ENCODE measurements at places on chromosomes 4 and X. TPM values are rescaled to one million over a fixed set of nuclear protein-coding genes. Genes with fewer than 3 reads are reported as not detected.
A peak's percentile ranks its signal among the peaks of the same experiment; 100 is the strongest.

GRCh38 chr4:115803825-115804224, 690.4 kb upstream of the NDST4 start:
- no peak for DNase-seq

DNA sequence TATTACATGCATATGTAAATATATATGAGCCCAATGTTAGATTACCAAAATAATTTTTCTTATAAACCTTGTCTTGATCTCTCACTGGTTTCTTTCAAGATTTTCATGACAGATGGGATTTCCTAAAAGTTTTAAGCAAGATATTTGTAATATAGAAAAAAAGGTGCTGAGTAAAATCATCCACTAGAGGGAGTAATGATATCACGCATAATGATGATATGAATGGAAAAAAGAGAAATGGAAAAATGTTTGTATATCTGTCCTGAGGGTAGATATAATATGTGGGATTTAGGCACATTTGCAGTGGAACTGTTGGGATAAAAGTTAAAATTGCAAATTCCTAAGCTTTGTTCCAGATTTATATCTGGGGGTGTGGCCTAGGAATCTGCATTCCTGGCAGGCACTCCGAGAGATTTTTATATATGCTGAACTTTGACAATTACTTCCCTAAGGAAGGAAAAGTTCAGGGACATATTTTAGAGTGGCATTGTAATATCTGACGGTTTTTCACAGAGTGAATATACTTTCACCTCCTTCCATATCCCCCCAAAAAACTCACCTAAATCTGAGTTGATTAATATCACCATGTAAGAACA, 60.5 kb downstream of the TMA16 start:
- peak; percentile 17 for DNase-seq

DNA sequence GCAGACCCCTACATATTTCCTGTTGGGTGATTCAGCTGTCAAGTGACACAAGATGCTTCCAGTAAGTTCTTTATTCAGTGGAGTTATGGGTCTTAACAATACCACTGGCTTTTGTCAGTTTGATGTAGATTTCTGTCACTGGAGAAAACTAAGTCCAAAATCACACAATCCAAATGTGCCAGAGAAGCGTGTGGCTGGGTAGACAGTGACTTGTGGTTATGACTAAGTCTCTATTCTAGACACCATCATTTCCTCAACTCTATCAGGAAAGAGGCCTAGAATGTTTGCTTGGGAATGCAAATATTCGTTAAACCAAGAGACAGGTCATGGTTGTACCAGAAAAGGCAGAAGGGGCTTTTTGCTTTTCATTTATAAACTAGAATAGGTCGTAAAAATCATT, 54.4 kb upstream of the HS3ST1 start:
- DNase-seq, result peak; percentile 15

- no peak for DNase-seq
Observed at GRCh38 chr4:27100713-27101112, 240.1 kb downstream of the STIM2 start.

GRCh38 chr4:183936574-183937345, 31.7 kb downstream of the STOX2 start:
- DNase-seq, result no peak

Gene DSPP
- total RNA-seq, result not detected

Gene ADGRG4
- total RNA-seq, result not detected

DNA sequence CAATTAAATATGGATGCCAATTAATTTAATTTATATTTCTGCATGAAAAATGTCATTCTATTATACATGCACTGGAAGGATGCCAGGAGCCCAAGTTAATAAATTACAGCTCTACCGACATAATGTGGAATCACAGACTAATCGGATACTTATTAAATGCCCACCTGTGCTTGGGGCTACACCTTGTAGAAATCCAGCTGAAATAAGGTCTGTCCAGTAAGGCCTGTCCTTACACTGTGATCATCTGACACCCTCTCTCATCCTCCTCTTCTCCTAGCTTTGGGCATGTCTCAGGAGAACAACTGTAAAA, 6.0 kb upstream of the SHISA3 start:
- no peak for DNase-seq

Gene CITED1
- 0.12 TPM for total RNA-seq

DNA sequence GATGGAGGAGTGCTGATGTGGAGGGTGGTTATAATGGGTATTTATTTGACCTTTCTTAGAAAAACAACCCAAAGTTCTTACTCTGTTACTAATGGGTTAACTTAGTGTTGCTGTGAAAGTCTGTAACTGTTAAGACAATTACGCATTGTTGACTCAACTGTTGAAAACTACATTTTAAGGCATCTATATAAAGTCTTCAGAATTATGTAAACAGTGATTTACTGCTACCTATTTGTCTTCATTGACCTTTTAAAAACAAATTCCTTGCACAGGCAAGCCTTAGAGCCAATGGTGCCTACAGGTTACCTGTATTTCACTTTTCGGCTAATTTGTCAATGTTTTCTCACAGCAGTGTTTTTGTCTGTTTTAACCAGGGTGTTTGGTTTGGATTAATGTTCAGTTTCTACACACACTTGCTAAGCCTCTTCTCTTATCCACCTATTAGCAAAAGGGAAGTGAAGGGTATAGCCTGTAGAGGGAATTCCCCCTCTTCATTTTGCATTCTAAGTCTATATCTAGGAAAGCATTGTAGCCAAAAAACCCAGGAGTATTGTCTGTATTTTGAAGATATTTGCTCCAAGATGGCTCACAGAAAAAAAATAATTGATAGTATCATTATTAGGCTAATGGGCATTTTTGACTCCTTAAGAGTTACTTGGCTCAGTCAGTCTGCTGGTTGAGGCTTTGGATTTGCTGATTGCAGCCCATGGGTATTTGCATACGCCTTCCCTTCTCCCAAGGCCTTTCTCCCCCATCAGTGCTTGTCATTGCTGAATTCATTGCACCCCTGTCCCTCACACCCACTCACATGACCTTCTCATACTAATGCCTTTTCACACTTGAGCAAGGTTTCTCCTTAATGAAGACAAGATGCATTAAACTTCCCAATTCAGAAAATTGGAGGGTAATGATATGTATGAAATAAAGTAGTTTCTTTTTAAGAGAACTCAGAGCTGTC, 30.5 kb downstream of the AFF1 start:
- no peak for DNase-seq

Gene F8A2
- not detected for total RNA-seq

DNA sequence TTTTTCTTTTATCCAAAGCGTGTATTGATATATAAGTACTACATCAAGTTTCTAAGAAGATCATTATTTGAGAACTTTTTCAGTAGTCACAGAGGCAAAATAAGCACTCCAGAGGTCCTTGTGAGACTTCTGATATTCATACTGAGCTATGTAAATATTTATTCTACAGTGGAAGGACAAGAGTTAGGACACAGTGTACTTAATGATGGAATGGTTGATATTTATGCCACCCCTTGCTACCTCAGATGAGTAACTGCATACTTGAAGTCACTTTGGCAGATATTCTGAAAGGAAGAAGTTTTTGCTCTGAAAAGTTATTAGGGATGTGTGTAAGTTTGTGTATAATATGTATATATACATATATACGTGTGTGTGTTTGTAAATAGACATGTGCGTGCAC, 30.3 kb downstream of the MAGEA1 start:
- no peak for DNase-seq

DNA sequence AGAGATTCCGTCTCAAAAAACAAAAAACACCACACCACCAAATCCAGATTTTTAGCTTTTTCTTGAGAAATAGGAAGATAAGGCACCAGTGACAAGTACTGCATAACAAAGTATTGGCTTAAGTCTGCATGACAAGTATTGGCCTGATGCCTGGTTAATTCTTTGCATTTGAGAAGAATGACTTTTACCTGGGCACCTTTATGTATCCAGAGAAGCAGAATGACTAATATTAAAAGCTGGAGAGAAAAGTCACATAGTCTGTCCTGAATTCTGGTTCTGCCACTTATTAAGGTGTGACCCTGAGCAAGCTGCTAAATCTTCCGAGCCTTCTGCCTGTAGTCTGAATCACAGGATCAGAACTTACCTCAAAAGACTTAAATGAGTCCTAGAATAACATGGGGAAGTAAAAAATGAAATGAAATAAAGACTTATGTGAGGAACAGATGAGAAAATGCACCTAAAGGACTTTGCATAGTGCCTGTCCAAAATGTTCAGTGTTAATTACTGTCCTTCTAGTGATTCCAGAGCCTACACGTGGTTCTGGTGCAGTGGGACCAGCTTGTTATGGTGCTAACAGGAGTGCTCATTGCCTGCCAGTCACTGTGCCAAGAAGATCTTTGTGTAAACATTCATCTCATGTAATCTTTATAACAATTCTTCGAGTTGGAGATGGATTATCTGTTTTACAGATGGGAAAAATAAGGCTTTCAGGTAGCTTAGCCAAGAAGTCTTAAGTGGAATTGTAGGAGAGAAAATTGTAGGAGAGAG, 31.6 kb downstream of the UGDH start:
- no peak for DNase-seq

Data from RPMI7951 (cell line).